ENCODE measurements at places on chromosomes 16 and 17. TPM values are rescaled to one million over a fixed set of nuclear protein-coding genes. Genes with fewer than 3 reads are reported as not detected.

GRCh38 chr16:23244122-23244521 is 58.0 kb upstream of the SCNN1B start:
- DNase-seq: no peak

- no peak for DNase-seq
Measured at GRCh38 chr16:15552507-15552906, 90.4 kb downstream of the MARF1 start.

- no peak for DNase-seq
Measured at GRCh38 chr16:31371619-31372484, 16.9 kb downstream of the ITGAX start.

- DNase-seq: no peak
Measured at GRCh38 chr16:57755061-57755684, 19.6 kb downstream of the KATNB1 start.

The NUBP1 gene
- total RNA-seq: 38.6 TPM

Data from neural crest cell (in vitro differentiated cells).